Astrocyte (in vitro differentiated cells and primary cell): ENCODE measurements at places on chromosomes 5 and 9.

- DNase-seq, result no peak
Observed at GRCh38 chr5:68372161-68372560, 156.6 kb downstream of the PIK3R1 start.

DNA sequence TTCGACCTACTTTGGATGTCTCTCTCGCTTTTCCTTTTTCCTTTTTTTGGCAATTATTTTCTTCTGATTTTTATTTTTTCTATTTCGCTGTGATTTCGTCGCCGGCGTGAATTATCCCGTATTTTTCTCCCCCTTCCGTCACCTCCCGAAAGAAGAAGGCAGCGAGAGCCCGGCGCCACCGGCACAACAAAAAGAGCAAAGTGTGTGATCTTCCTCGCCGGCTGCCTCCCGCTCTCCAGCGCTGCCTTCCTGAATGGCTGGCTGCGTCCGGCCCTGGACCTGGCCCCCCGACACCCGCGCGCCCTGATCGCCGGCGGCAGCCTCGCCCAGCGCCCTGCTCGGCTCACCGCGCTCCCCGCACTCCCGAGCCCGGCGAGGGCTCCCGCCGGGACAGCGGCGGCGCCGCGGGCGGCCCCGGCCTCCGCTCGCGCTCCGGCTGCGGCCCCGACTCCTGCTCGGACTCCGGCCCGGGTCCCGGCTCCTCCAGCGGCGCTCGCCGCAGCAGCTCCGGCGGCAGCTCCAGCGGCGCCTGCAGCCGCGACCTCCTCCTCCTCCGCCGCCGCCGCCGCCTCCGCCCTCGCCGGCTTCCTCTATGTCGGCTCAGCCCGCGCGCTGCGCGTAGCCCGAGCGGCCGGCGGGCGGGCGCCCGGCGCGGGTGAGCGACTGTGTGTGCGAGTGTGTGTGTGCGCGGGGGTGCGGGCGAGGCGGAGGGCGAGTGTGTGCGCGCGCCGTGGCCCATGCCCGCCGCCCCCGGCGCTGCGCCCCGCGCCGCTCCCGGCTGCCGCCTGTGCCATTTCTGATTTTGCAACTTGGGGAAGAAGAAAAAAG, 960 bp downstream of the NR2F1 start:
- DNase-seq, result no peak

- peak; percentile 31 for DNase-seq
Observed at GRCh38 chr5:72209147-72210115, 102.2 kb downstream of the MAP1B start.

- no peak for DNase-seq
Observed at GRCh38 chr9:76608575-76609273, 149.7 kb downstream of the GCNT1 start.

DNA sequence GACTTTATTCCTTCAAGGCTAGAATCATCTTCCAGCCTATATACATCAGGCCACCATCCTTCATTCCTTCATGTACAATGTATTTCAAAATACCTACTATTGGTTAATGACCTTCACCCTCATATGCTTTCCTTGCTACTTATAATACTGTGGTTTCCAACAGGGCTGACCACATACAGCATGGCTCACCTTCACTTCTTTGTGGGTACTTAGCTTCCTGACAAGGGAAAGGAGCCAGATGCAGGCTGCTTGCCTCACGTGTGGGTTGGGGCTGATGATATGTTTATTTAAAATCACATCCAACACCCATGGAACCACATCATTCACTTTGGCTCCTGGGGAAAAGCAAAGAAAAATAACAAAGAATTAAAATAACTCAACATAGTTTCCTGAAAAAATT, 63.9 kb upstream of the OR2K2 start:
- DNase-seq, result peak; percentile 25

- no peak for DNase-seq
Observed at GRCh38 chr5:112419164-112419985, at the start of gene EPB41L4A. Gene EPB41L4A, minus strand, starts transcription at chr5:112419277. Its CDS starts 238 bp downstream, at chr5:112419039.

DNA sequence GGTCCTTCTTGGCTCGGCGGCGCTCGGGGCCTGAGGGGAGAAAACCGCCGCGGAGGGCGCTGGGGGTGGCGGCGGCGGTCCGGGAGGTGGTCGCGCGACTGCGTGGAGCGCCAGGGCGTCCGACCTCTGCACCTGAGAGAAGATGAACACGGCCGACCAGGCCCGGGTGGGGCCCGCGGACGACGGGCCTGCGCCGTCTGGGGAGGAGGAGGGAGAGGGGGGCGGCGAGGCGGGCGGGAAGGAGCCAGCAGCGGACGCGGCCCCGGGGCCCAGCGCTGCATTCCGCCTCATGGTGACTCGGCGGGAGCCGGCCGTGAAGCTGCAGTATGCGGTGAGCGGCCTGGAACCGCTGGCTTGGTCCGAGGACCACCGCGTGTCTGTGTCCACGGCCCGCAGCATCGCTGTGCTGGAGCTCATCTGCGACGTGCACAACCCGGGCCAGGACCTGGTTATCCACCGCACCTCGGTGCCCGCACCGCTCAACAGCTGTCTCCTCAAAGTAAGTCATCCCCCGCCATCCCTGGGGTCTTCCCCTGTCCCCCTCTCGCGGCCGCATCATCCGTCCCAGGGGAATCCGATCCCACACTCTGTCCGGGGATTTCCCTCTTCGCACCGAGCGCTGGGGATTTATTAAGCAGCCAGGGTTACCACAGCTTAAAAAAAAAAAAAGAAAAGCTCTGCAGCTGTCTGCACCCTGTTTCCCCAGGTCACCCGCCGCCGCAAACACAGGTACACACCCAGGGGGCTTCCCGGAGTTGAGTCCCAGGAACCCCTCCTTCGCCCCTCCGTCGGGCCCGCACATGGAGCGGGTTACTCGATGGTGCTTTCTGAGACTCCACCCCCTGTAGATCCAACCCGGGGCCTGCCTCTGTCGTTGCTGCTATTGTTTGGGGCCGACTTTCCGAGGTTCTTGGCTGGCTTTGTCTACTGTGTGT, at the start of gene GTF3C4:
Gene GTF3C4 (plus strand): TSS at position 8 of the 935 bp plus-strand sequence. CDS start 135 bp downstream, at position 143.
- no peak for DNase-seq

- DNase-seq, result no peak
Observed at GRCh38 chr9:12748016-12748415, 26.8 kb upstream of the LURAP1L start.

DNA sequence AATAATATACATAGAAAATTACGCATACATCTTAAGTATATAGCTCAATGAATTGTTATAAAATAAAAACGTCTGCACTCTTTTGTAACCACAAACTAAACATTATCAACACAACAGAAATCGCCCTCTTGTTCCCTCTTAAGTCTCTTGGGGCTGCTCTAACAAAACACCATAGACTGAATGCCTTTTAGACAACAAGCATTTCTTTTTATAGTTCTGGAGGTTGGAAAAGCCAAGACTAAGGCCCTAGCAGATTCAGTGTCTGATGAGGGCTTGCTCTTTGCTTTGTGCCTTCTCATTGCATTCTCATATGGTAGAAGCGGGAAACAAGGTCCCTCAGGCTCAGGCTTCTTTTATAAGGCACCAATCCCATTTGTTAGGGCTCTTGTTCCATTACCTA, 4.9 kb upstream of the IFNB1 start:
- DNase-seq, result no peak

DNA sequence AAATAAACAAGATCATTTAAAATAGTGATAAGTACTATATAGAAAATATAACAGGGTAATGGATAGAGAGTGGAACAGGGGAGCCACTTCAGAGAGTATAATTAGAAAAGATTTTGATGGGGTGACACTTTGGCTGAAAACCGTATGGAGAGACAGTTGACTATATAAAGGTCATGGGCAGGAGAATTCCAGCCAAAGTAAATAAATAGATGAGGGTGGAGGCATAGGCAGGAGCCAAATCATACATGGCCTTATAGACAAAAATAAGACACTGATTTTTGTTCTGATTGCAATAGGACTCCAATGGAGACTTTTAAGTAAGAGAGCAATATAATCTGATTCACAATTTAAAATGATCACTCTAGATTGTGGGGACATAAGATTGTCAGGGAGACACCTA, 37.5 kb upstream of the NUDT12 start:
- no peak for DNase-seq

GRCh38 chr9:110768886-110769285, 100.3 kb downstream of the MUSK start:
- DNase-seq, result no peak

- DNase-seq, result no peak
Observed at GRCh38 chr5:58969253-58969652, 386.4 kb downstream of the RAB3C start.

- no peak for DNase-seq
Observed at GRCh38 chr9:96163161-96163560, 138.8 kb downstream of the HSD17B3 start.

- no peak for DNase-seq
Observed at GRCh38 chr9:76266649-76267283, 127.5 kb downstream of the RFK start.

DNA sequence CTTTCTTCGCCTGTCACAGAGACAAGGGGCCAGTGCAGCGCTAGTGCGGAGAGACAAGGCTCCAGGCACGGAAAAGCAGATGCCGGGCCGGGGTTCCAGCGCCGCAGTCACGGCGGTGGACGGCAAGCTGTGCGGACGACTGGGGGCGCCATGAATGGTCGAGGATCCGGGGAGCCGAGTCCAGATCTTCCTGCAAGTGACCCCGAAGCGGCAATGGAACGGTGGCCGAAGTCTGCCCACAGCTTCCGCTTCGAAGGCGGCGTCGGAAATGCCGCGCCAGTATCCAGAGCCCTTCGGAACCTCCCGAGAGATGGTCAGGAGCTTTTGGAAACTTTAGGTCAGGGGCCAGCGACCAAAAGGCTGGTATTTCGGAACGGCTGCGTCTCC, 601 bp upstream of the FAF2 start:
- DNase-seq, result no peak

- DNase-seq, result no peak
Observed at GRCh38 chr9:110157823-110158664, 49.9 kb downstream of the C9orf152 start.

DNA sequence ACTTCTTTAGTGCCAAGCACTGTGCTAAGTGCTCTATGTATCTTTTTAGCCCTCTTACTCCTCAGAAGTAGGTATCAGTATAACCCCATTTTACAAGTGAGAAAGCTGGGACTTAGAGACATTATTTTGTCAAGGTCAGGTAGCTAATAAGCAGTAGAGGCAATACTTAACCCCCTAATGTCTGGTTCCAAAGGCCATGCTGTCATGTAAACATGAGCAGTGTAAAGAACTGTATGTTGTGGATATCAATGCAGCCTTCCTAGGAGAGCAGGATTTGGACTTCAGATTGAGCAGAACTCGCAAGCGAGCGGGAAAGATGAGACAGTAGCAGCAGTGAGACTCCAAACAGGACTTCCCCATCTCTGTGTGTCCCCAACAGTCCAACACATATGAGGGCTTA, 3.6 kb upstream of the SHROOM1 start:
- no peak for DNase-seq

- DNase-seq, result no peak
Observed at GRCh38 chr5:50839472-50839871, 173.0 kb downstream of the PARP8 start.

GRCh38 chr5:110496276-110496675, 230.2 kb downstream of the TMEM232 start:
- DNase-seq, result no peak

DNA sequence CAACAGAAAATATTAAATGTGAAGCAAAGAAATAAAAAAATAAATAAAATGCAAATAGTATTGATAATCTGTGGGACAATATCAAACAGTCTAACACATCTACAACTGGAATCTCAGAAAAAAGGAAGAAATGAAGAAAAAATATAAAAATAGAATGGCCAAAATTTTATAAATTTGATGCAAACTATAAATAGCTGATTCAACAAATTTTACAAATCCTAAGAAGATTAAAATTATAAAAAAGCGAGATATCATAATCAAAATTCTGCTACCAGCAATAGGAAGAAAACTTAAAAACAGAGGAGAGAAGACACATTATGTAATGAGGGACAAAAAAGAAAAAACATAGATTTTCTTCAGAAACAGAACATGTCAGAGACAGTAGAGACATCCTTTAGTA, 129.2 kb upstream of the IRX1 start:
- DNase-seq, result no peak

DNA sequence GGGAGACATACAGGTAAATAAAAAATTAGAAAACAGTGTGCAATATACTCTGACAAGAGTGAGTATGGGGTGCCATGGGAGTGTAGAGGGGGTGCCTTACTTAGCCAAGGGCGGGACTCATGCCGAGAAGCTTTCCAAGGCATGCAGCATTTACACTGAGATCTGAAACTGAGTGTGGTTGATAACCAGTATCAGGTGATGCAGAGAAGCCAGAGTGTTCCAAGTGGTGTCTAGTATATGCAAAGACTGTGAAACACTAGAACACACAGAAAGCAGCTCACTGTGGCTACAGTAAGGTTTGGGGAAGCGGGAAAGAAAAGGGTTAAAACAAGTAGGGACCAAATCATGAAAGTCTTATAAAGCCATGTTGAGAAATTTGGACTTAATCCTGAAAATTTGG, 30.5 kb upstream of the ERBIN start:
- no peak for DNase-seq

DNA sequence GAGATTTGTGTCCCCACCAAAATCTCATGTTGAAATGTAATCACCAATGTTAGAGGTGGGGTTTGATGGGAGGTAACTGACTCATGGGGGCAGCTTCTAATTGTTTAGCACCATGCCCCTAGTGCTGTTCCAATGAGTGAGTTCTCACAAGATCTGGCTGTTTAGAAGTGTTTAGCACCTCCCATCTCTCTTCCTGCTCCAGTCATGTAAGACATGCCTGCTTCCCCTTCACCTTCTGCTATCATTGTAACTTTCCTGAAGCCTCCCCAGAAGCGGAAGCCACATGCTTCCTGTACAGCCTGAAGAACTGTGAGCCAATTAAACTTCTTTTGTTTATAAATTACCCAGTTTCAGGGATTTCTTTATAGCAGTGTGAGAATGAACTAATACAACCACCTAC, 170.5 kb downstream of the NDUFS4 start:
- DNase-seq, result no peak

DNA sequence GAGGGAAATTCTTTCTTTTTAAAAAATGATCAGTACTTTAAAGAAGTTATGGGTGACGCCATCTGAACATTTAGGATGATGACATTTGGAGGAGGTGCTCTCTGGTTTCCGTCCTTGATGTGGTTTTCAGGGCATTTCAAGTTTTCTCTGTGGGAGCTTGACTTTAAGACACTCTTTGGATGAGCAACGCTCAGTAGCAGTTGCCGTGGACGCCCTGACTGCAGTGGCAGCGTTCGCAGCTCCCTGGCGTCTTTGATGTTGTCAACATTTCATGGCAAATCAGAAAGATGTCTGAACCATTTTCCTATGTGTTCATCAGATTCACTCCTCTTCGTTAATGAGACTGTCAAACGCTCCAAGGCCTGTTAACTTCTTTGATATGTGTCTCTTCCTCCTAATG, 86.1 kb downstream of the ZNF354C start:
- DNase-seq, result no peak

- DNase-seq, result no peak
Observed at GRCh38 chr5:152649609-152650008, 244.5 kb upstream of the NMUR2 start.

DNA sequence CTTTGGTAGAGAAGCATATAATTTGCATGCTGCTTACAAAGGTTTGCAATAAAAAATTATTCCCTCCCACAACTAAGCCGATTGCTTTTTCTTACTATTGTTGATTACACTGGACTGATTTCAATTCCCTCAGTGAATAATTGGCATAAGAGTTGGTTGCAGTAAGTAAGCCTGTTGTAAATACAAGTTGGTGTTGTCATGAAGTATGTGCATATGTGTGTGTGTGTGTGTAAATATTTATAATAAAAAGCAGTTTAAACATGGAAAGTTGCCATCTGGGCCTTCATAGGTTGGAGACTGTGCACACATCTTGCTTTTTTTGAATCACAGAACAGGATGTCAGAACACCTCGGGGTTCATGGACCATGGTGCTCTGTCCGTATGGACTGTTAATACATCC, 131.2 kb downstream of the ATP10B start:
- DNase-seq, result no peak

- DNase-seq, result no peak
Observed at GRCh38 chr5:2569176-2569575, 182.3 kb downstream of the IRX2 start.

GRCh38 chr9:35306283-35306682, 144.5 kb downstream of the UNC13B start:
- peak; percentile 54 for DNase-seq
